Stimulated activated CD8-positive, alpha-beta memory T cell treated with anti-CD3 and anti-CD28 coated beads, Interleukin-4, amount 100 ng/mL, for 1 hour (primary cell): ENCODE measurements at places on chromosomes 1 and 21.

GRCh38 chr1:197021716-197022115, 44.4 kb downstream of the CFHR5 start:
- DNase-seq: no peak

GRCh38 chr1:1619917-1620361, 4.6 kb downstream of the MIB2 start:
- DNase-seq: no peak

DNA sequence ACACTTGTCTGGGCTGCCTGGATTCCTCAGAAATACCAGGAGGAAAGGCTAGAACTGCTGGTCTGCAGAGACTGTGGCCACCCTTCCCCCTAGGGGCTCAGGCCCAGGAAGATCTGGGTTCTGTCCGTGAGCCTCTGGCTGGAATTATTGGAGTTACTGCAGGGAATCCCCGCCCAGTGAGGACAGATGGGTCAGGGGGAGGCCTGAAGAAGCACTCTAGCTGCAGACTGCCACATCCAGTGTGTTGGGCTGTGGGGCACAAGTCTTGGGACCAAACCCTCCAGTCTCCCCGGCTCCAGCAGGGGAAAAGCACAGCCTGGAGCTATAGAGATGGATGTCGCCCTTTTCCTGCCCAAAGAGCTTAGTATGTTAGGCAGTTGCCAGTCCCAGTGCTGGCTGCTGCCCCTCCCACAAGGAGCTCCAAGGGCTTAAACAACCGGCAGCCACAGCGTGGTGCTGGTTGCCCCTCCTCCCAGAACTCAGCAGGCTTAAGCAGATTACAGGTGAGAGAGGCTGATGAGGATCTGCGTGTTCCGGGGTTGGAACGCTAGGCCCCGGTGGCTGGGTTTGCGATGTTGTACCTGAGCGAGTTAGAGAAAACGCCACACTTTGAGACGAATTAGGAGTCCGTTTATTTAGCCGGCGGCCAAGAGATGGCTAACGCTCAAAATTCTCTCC, 255.5 kb upstream of the LRRC7 start:
- DNase-seq: no peak

DNA sequence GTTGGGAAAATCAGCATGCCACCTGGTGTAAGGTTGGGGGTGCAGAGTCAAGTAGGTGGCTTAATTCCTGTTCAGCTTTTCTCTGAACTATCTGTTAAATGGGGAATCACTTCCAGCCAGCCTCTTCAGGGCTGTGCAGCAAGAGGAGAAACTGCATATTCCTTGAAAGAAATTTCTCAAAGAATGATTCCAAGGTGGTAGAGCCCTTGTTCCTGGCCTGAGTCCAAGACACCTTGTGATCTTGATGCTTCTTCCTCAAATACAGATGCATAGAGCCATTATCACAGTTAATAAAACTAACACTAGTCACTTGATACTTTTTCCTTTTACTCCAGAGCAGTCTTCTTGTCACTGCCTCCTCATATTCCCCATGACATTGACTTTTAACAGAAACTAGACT, 5.2 kb downstream of the TXLNA start:
- no peak for DNase-seq

DNA sequence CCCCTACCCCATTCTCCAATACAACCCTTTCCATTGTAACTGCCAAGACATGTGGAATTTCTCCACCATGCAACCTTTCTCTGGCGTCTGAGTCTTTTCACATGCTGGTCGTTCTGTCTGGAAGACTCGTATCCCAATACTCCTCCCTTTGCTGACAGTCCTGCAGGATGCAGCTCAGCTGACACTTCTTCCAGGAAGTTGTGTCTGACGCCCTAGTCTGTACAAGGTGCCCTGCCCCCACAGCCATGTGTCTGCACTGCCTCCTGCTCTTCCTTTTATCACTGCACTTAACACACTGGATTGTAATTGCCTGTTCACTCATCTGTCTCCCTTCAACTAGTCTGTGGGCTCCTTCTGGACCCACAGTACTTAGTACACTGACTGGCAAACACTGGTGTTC, 188.0 kb downstream of the LMX1A start:
- DNase-seq: no peak

DNA sequence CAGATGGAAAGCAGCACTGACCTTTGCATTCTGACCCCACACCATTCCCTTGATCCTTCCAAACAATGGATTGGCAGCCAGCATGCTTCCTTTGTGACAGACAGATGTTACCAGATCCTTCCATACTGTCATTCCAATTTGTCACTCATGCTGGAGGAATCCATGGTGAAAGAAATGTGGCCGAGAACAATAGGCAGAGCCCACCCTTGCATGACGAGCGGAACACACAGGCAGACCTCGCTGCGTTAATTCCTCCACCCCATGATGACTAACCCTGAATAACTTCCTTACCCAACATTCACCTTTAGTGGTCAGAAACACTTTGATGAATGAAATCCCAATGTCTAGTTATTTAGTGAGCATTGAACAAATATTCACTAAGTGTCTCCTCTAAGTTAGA, 45.1 kb downstream of the PDPN start:
- no peak for DNase-seq

DNA sequence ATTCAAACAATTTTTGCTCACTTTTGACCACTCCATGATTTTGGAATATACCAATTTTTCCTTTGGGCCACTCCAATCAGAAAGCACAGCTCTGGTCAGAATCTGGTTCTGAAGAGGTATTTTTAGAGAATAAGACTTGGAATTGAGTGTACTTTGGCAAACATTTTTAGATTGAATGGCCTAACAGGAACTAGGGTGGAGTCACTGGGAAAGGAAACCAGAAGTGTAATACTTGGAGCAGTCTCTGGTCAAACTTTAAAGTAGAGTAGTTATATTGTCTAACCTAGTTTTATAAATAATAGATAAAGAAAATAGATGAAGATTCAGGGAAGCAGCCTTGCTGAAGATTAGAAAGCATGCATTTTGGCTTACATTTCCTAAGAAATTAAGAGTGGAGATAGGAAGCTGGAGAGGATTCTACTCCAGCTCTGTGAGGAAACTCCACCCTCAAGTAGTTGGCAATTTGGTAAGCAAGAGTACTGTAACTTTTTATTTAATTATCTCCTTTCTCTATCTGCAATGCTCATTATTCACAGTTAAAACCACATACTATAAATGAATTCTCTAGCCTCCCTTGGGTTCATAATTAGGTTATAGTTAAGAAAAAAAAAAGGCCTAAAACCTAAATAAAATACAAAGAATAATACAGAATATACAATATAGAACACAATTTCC, 15.8 kb downstream of the STIL start:
- DNase-seq: no peak

GRCh38 chr1:62325681-62326080, 6.4 kb upstream of the KANK4 start:
- no peak for DNase-seq

DNA sequence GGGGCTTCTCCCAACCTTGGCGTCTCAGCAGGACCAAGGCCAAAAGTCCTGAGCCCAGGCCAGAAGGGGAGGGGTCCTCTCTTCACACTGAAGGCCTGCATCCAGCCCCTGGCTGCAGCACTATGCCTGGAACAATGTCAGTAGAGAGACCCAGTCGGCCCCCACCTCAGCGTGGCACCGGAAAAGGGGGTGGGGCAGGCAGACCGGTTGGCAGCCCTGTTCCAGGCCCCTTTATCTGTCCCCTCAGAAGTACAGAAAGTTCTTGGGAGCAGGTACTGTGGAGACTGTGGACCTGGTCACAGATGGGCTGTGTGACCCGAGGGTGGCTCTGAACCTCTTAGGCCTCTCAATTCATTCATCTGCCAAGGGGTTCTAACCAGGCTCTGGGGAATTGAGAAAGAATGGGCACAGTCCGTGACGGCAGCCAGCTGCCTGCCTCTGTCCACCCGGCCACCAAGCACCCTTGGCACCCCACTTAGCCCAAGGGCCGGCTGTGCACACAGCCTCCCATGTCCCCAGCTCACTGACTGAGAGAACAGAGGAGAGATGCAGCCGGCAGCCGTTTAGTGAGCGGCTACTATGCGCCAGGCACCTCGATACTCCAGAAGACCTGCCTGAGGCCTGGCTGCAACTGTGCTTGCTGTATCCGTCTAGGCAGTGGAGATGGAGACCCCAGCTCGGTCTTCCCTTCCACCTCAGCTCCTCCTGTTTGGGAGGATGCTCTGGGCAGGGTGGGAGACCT, 23.9 kb downstream of the RUNX3 start:
- no peak for DNase-seq

GRCh38 chr1:228768355-228769000, 33.2 kb downstream of the RHOU start:
- DNase-seq: no peak

- no peak for DNase-seq
These were observed 36.3 kb downstream of the MARK1 start for GRCh38 chr1:220564216-220564615.

DNA sequence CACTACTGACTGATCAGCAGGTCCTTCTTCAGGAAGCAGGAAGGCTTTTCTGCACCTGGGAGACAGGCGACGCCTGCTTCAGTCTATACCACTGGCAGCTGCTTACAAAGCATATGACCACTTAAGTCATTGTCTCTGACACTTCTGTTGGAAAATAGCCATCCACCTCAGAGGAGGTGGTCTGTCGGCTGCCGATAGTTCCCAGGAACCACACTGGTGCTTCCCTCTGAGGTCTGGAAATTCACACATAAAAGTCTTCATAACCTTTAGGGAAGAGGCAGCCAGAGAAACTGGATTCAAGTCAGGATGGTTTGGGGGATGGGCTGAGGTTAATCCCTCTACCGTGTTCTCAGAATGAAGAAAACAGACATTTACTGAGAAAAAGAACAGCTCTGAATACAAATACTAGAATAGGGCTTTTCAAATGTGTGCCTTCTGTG, 15.6 kb upstream of the SRP9 start:
- no peak for DNase-seq

DNA sequence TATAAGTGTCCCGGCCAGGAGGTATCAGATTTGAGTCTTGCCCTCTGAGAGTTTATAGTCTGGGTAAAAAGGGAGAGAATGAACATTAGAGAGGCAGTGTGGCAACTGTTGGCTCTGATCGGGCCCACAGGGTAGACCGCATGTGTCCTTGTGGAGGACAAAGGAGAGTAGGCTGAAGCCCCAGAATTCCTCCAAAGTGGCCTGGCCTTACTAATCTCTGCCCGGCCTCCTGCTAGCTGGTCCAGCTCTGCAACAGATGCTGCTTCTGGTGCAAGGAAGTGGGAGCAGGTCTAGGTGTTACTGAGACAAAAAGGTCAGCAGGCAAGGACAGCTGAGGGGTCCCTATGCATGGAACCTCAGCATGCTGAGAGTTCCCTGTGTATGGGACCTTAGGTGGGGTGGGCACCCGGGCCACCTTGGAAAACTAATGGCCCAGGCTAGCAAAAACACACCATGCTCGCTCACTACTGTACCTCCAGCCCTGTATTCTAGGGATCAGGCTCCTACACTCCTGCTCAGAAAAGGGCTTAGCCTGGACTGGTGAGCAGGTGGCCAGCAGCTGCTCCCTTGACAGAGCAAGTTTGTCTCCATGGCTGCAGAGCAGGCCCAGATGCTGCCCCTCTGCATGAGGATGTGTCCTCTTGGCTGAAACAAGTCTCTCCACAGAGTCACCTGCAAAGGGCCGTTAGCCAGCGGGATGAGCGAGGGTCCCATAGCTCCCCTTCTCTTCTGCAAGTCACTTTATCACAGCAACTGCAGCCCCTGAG, 30.3 kb upstream of the RGS16 start:
- DNase-seq: no peak

GRCh38 chr1:55685560-55685959, 470.4 kb upstream of the USP24 start:
- DNase-seq: no peak

GRCh38 chr1:187261637-187262036, 432.9 kb downstream of the PLA2G4A start:
- DNase-seq: no peak

- no peak for DNase-seq
These were observed 65.6 kb downstream of the RIMS3 start for GRCh38 chr1:40599926-40600325.

DNA sequence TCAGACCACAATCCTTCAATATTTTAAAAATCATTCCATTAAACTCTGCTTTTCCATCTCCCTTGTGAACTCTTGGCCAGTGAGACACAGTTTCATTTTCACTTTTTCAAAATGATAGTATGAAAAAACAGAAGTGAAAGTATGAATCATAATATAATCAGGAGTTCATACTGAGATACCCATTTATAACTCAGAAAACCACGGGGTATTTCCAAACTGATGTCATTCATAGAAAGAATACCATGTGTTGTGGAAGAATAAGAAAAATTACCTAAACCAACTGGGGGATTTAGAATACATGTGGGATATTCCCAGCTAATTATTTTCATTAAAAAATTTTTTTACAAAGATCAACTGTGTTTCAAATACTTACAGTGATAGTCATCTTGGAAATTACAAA, 149.9 kb downstream of the MRPL39 start:
- DNase-seq: no peak

- no peak for DNase-seq
These were observed 106.4 kb downstream of the HMGB4 start for GRCh38 chr1:33970148-33970825.

DNA sequence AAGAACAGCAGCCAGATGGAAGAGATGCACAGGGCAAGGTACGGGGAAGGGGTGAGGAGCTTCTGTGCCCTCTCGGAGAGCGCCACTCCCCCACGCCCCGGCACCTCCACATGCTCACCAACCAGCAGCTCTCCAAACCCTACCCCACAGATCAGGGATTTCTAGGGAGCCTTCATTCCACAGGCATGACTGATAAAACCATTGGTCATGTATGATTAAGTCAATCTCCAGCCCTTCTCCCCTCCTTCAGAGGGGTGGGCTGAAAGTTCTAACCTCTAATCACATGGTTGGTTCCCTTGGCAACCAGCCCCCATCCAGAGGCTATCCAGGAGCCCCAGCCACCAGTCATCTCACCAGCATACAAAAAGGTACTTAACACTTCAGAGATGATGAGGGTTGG, 144.7 kb downstream of the TGFBR3 start:
- DNase-seq: no peak

GRCh38 chr1:90763930-90764329, 46.8 kb upstream of the BARHL2 start:
- DNase-seq: no peak

DNA sequence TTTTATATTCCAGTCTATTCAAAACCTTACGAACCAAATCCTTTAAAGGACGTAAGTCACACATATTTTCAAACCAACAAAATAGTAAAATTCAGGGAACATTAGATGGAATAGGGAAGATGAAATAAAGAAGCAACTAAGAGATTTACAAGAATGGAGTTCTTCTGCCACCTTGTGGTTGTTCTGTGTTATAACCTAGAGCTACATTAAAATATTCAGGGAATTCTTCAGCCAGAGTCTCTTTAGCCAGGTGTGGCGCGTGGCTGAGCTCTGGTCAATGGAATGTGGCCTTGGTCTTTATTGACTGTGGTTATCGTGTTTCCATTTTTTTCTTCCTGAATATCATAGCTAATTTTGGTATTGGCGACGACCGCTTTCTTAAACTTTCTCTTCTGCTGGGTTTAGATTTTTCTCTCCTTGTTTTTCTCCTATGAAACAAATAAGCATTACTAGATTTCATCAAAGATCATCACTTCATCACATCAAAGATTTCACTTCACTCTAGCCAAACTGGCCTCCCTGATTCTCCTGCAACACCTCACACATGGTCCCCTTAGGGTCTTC, 221.3 kb downstream of the MRPL39 start:
- no peak for DNase-seq
